Breast epithelium (tissue), 4 donors: ENCODE measurements at places on chromosomes 16 and 17.

DNA sequence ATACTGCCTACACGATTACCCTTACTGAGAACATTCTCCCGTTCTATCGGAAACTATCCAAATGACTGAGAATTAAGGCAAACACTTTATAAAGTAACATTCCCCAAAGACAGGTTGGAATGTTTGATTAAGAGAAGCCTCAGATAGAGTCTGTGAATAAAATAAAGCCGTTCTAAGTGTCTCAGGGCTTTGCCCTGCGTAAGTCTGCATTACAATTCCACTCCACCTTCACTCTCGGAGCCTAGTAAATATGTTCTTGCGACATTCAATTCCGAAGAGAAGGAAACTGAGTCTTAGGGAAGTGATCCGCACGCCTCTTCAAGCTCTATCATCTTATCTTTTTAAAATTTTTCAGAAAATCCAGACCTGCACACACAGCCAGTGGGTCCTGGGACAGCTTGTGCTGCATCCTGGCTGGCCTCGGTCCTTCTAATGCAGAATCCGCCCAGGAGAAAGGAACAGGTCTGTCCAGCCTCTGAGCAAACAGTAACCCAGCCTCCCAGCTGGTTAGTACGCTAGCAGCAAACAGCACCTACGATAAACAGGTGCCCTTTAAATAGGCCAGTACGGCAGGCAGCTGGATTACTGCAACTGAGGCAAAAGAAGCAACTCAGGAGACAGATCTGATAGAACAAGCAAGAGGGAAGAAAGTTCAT lies 254.1 kb upstream of the IRX3 start:
- DNase-seq: no peak
- H3K27me3 ChIP-seq: no peaks in the 10 kb centered on the region
- no peak overlapping the region for H3K27ac ChIP-seq
- H3K36me3 ChIP-seq: no peaks in the 10 kb centered on the region
- no peak overlapping the region for H3K4me3 ChIP-seq

GRCh38 chr17:30360086-30360808 lies 18.5 kb upstream of the CPD start:
- H3K4me1 ChIP-seq: no peaks in the 10 kb centered on the region
- no peak overlapping the region for H3K27ac ChIP-seq
- H3K27me3 ChIP-seq: no peaks in the 10 kb centered on the region
- DNase-seq: no peak

- no peaks in the 10 kb centered on the region for H3K27me3 ChIP-seq
- no peaks in the 10 kb centered on the region for H3K4me1 ChIP-seq
- H3K36me3 ChIP-seq: no peaks in the 10 kb centered on the region
- no peak for DNase-seq
These were observed 12.1 kb upstream of the DHX8 start for GRCh38 chr17:43471585-43472160.

DNA sequence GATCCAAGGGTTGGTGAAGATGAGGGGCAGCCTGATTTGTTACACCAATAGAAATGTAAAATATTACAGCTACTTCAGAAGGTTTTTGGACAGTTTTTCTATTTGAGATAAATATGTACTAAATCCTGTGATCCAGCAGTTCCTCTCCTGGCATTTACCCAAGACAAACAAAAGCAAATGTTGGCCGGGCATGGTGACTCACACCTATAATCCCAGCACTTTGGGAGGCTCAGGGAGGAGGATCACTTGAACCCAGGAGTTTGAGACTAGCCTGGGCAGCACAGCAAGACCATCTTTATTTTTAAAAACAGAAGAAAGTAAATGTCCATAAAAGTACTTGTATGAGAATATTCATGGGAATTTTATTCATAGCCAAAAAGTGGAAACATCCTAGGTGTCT lies 64.8 kb upstream of the MRC2 start:
- H3K4me3 ChIP-seq: no peak overlapping the region
- H3K4me1 ChIP-seq: no peaks in the 10 kb centered on the region
- H3K27me3 ChIP-seq: no peaks in the 10 kb centered on the region
- H3K36me3 ChIP-seq: no peaks in the 10 kb centered on the region

- DNase-seq: no peak
- H3K27ac ChIP-seq: peak overlapping the region; percentile 84
- H3K27me3 ChIP-seq: no peaks in the 10 kb centered on the region
- H3K4me1 ChIP-seq: peaks cover 9% of the 10 kb centered on the region
- no peak overlapping the region for H3K4me3 ChIP-seq
- H3K36me3 ChIP-seq: no peaks in the 10 kb centered on the region
These were observed 14.2 kb downstream of the SAP30BP start for GRCh38 chr17:75681289-75681688.

DNA sequence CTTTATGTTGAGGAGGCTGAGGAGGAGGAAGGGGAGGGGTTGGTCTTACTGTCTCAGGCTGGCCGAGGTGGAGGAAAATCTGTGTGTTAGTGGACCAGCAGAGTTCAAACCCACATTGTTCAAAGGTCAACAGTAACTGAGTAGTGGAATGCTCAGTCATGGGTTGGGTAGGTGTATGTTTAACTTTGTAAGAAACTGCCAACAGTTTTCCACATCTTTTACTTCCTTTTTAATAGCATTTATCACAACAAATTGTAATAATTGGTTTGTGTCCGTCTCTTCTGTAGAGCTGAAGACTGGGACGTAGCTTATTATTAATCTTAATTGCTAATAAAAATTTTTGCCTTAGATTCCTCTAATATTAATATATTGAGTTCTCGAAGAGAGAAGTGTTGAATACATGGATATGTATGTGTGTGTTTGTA lies 5.3 kb downstream of the ATP6V0A1 start:
- no peaks in the 10 kb centered on the region for H3K36me3 ChIP-seq
- DNase-seq: no peak
- no peak overlapping the region for H3K4me3 ChIP-seq

- no peak overlapping the region for H3K4me3 ChIP-seq
- peaks cover 15% of the 10 kb centered on the region for H3K36me3 ChIP-seq
- no peaks in the 10 kb centered on the region for H3K4me1 ChIP-seq
- no peak for DNase-seq
- no peaks in the 10 kb centered on the region for H3K27me3 ChIP-seq
These were observed 40.1 kb upstream of the GSG1L start for GRCh38 chr16:28103516-28104170.

DNA sequence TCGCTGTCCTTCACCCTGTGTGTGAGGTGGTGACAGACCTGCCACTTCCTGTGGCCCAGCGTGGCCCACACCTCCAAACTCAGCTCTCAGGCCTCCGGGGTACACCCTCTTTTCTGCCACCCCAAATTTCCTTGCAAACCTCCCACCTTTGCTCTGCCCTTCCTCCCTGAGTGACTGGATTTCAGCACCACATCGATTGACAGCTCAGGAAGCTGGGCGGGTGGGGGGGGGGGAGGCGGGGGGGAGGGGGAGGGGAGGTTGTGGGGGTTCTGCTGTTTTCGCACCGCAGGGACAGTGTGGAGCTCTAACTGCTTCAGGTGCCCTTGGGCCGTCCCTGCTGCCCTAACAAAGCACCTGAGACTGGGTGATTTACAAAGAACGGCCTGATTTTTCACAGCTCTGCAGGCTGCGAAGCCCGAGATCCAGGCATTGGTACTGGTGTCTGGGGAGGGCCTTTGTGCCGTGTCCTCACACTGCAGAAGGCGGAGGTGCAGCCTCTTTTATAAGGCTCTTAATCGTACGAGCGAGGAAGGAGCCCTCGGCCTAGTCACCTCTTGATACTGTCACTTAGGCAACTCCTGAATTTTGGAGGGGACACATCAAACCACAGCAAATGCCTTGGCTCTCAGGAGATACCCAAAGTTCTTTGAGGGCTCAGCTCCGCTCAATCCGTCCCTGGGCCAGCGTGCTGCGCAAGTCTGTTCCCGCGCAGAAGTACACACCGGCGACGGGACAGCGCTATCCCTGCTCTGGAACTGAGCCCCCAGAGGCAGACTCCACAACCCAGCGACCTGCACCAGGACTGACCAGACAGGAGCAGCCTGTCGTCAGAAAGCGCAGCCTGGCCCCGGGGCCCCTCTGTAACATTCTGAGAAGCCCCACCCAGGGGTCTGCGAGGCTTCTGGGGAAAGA lies 3.6 kb downstream of the NDUFAF8 start:
- H3K36me3 ChIP-seq: no peaks in the 10 kb centered on the region
- no peaks in the 10 kb centered on the region for H3K4me1 ChIP-seq
- no peaks in the 10 kb centered on the region for H3K27me3 ChIP-seq
- H3K4me3 ChIP-seq: no peak overlapping the region

DNA sequence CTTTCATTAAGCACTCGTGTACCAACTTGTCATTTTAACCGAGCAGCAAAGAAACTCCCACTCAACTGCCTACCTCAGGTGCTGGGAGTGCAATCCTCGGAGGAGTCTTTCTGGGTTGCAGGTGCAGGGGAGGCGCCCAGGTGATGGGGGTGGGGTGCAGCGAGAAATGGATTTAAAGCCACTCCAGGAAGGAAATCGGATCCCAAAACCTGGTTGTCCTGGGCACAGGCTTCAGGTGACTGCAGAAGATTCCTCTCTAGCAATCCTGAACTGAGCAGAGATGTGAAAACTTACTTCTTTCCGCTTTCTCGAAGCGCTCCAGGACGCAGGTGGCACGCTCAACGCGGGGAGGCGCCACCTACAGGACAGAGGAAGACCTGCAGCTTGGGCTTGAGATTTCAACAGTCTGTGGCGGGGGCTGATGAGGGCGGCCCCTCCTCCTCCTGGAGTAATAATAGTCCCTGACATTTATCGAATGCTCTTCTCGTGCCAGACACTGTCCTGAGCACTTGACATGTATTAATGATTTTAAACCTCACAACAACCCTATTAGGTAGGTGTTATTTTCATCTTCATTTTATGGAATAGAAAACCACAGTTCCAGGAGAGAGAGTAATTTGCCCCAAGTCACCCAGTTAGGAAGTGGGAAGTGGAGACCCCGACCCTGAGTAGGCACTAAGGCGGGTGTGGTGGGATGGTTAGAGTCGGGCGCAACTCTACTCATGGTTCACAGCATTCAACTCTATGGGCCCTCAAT lies 27.2 kb upstream of the SKAP1 start:
- H3K27me3 ChIP-seq: no peaks in the 10 kb centered on the region
- H3K4me3 ChIP-seq: no peak overlapping the region
- no peaks in the 10 kb centered on the region for H3K36me3 ChIP-seq

GRCh38 chr17:57197466-57198071 lies 58.8 kb upstream of the MSI2 start:
- no peaks in the 10 kb centered on the region for H3K36me3 ChIP-seq
- H3K4me1 ChIP-seq: no peaks in the 10 kb centered on the region
- no peak overlapping the region for H3K4me3 ChIP-seq
- DNase-seq: no peak

DNA sequence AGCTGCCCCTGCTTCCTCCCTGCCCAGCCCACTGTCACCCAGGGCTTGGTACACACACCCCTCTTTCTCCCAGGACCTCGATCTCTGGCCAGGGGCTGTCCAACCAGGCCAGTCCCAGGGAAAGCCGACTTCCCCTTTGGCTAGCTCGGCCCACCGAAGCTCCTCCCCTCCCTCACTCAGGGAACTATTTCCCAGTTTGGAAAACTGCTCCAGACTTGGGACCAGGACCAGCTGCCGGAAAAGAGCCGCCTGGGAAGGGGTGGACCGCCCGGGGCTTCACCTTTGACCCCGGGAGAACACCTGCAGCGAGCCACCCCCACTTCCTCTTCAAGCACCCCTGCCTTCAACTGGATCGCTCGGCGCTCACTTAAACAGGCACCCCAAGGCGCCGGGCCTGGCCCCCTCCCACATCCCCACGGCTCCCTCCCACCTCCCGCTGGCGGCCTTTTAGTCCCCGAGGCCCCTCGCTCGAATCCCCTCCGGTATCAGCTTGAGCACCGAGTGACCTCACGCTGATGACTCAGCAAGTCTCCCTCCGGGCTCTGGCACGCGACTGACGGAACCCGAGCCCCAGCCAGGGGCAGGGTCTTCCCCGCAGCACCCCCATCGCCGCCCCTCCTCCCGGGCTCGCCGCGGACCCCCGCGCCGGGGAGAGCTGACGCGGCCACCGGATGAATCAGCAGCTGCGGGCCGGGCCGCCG lies 934 bp downstream of the MAFG start:
- H3K27me3 ChIP-seq: no peaks in the 10 kb centered on the region
- peaks cover 11% of the 10 kb centered on the region for H3K4me1 ChIP-seq
- peak; percentile 63 for DNase-seq
- peak overlapping the region; percentile 98 for H3K27ac ChIP-seq
- no peaks in the 10 kb centered on the region for H3K36me3 ChIP-seq
- peak overlapping the region; percentile 94 for H3K4me3 ChIP-seq

- H3K4me3 ChIP-seq: no peak overlapping the region
- no peaks in the 10 kb centered on the region for H3K36me3 ChIP-seq
- no peak overlapping the region for H3K27ac ChIP-seq
- H3K4me1 ChIP-seq: no peaks in the 10 kb centered on the region
These were observed 549.5 kb upstream of the EEF2KMT start for GRCh38 chr16:5647051-5647450.

GRCh38 chr17:48310748-48311213 lies 119.2 kb downstream of the SKAP1 start:
- no peak overlapping the region for H3K27ac ChIP-seq
- DNase-seq: no peak
- H3K4me1 ChIP-seq: no peaks in the 10 kb centered on the region
- no peak overlapping the region for H3K4me3 ChIP-seq
- H3K27me3 ChIP-seq: no peaks in the 10 kb centered on the region

GRCh38 chr16:86566601-86566965 lies at the start of gene FOXC2:
TSS of gene FOXC2 (plus strand) at chr16:86566829. CDS start at chr16:86567336, 507 bp downstream.
- H3K27ac ChIP-seq: peak within 1 kb of the TSS; percentile 57
- no peaks in the 10 kb centered on the region for H3K4me1 ChIP-seq
- no peak for DNase-seq

DNA sequence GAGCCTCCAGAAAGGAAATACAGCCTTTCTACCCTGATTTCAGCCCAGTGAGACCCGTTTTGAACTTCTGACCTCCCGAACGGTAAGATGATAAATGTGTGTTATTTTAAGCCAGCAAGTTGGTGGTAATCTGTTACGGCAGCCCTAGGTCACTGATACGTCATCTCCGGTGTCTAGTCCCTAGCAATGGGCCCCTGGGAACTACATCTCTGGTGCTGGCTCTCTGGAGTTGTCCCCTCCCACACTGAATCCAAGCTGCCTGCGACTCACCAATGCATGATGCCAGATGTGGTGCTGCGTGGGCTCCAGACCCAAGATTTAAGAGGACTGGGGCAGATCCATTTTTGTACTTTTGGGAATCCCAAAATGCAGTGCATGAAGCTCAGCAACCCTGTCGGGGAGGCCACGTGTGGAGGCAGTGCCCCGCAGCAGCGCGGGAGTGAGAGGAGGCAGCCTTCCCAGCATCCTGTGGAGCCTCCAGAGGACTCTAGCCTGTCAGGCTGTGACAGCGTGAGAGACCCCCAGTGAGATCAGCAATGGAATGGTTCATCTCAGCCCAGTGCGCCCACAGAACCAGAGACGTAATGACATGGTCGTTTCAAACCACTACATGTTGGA lies 43.6 kb upstream of the USP7 start:
- no peak overlapping the region for H3K27ac ChIP-seq
- H3K4me1 ChIP-seq: no peaks in the 10 kb centered on the region
- no peaks in the 10 kb centered on the region for H3K27me3 ChIP-seq
- no peak overlapping the region for H3K4me3 ChIP-seq
